Suppressor macrophage treated with lipopolysaccharide for 4 hours (primary cell): ENCODE measurements at places on chromosomes 12 and 14.
A peak's percentile ranks its signal among the peaks of the same experiment; 100 is the strongest.

DNA sequence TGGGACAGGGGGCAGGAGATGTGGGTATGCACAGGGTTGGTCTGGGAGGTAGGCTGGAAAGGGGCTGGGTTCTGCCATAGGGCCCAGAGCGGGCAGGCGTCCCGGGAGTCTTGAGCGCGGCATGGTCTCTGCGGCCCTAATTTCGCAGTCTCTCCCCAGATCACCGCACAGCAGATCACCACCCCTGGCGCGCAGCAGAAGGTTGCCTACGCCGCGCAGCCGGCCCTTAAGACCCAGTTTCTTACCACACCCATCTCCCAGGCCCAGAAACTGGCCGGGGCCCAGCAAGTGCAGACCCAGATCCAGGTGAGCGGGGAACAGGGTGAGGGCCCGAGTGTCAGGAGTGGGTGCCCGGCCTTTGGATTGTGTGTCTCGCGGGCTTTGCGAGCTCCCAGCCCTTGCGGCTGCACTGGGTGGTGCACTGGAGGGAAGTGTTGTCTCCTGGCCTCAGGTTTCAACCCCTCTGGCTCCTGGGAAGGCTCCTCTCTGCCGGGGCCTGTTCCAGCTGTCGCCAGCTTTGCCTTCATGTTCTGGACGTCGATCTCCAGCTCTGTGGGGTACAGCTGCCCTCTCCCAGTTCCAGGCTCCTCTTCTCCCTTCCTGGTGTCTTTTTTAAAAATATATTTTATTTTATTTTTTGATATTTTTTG, 74.7 kb downstream of the DDX51 start:
- no peak for DNase-seq

GRCh38 chr14:22606380-22606779, 8.3 kb downstream of the ABHD4 start:
- DNase-seq, result no peak

DNA sequence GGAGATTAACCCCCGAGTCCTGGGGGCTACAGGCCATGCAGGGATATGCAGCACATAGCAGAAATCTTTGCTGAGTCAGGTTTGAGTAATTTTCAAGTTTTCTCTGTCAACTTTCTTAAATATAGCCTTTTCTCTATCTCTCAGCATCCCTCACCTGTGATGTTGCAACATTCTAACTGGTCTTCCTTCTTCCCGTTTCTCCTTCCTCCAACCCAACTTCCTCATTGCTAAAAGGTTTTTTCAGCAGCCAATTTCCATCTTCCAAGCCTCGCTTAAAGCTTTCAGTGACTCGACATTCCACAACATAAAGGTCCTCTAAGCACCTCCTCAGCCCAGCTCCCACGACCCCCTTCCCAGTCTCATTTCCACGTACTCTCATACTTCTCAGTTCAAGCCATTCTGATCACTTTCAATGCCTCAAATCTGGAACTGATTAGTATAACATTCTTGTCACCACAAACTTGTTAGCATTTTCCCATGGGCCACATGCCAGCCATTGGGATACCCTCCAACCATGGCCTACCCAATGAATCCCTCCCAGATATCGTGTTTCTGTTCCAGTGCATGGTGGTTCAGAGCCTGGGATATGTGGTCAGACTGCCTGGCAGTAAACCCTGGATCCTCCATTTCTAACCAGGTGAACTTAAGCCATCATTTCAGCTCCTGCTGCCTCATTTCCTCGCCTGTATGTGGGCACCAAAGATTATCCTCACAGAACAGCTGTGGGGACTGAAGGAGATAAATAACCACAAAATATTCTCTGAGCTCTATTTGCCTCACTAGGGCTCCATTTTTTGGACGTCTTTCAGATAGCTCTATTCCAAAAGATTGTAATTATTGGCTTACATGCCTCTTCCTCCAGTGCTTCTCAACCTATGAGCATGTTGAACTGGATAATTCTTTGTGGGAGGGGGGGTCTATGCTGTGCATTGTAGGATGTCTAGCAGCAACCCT, 65.8 kb downstream of the KCNK10 start:
- no peak for DNase-seq

- no peak for DNase-seq
Measured at GRCh38 chr12:132869551-132869950, 17.9 kb downstream of the CHFR start.

DNA sequence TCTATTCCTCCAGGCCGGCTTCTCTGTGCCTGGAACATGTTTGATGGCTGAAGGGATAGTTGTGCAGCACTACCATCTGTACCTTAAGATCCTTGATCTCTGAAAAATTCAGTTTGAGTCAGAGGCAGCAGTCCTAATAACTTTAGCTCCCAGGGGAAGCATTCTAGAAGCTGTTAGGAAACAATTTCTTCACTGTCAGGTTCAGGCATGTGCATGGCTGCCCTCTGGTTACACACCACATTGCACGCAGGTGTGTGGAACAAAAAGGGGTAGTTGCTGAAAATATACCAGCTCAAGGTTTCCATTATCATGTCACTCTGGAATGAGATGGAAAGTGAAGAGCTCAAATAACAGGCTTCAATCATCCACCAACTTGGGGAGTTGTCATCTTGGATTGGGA, 80.1 kb downstream of the CHST11 start:
- DNase-seq, result no peak

GRCh38 chr14:60977847-60978246, 3.0 kb downstream of the TRMT5 start:
- DNase-seq, result no peak

GRCh38 chr14:68719634-68720384, 73.1 kb downstream of the ZFP36L1 start:
- no peak for DNase-seq

- peak; percentile 1 for DNase-seq
Measured at GRCh38 chr12:45872446-45872845, 117.9 kb downstream of the SCAF11 start.

DNA sequence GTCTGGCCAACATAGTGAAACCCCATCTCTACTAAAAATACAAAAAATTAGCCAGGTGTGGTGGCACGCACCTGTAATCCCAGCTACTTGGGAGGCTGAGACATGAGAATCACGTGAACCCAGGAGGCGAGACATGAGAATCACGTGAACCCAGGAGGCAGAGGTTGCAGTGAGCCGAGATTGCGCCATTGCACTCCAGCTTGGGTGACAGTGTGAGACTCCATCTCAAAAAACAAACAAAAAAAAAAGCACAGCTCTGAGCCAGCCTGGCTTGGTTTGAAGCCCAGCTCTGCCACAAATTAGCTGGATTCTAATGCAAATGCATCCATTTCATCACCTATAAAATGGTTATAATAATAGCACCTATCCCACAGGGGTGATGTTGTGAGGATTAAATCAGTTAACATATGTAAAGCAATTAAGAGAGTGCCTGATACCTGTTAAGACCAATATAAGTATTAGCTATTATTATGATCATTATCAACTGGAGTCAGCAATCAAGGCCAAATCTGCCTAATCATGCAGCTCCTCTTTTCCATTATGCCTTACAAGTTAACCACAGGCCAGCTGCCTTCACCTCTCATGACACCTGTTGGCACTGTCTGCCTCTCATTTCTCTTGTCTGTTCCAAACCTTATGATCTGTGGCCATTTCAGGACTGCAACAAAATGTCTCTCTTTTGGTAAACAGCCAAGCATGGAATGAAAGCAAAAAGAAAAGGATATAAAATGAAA, 2.1 kb downstream of the GNPTAB start:
- no peak for DNase-seq

GRCh38 chr12:76563061-76563460, 3.5 kb upstream of the OSBPL8 start:
- DNase-seq, result no peak

GRCh38 chr12:114921781-114922180, 237.8 kb upstream of the TBX3 start:
- DNase-seq, result no peak

GRCh38 chr12:117202033-117202432, 11.8 kb upstream of the FBXO21 start:
- DNase-seq, result no peak

DNA sequence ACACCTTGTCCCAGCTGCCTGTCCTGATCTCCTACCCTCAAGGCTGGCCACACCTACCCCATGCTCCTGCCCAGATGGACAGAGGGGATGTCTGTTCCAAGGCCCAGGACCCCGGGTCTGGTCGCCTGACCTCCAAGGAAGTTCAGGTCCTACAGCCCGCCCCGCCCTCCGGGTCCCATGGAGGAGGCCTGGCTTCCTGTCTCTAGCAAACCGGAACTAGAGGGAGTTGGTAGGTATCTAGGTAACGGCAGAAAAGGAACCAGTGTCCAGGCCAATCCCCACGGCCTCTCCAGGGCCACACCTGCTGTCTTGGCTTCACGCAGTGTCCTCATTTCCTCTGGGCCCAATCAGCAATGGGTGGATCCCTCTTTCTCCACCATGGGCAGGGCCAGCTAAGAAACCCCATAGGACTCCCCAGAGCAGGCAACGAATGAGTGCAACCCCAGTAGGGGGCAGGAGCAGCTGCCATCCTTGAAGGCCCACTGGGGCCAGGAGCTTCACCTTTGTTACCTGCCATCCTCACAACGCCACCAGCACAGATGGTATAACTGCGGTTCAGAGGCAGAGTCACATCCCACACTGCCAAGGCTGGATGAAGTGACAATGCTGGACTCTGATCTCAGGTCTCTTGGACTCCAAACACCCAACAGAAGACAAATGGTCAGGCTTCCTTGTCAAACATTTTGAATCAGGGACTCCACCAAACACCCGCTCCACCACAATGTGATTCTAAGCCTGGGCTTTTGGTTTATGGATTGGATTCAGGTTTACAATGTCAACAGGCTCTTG, 25.1 kb upstream of the RPLP0 start:
- no peak for DNase-seq

DNA sequence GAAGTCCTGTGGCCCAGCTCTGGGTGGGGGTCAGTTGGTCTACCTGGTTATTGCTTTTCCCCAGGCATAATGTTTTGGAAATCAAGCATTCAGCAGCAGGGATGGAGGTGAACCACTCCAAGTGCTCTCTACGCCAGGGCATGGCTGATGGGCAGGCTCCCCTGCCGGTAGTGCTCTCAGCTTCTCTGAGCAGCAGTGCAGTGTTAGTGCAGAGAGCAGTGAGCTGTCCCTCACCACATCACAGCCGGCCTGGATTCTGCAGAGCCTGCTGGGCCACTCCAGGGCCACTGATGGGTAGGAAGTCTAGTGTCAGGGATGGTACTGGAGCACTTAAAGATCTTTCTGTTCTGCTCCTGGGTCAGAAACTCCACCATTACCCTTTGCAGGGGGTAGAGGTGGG, 151.1 kb downstream of the CALM1 start:
- DNase-seq, result no peak

DNA sequence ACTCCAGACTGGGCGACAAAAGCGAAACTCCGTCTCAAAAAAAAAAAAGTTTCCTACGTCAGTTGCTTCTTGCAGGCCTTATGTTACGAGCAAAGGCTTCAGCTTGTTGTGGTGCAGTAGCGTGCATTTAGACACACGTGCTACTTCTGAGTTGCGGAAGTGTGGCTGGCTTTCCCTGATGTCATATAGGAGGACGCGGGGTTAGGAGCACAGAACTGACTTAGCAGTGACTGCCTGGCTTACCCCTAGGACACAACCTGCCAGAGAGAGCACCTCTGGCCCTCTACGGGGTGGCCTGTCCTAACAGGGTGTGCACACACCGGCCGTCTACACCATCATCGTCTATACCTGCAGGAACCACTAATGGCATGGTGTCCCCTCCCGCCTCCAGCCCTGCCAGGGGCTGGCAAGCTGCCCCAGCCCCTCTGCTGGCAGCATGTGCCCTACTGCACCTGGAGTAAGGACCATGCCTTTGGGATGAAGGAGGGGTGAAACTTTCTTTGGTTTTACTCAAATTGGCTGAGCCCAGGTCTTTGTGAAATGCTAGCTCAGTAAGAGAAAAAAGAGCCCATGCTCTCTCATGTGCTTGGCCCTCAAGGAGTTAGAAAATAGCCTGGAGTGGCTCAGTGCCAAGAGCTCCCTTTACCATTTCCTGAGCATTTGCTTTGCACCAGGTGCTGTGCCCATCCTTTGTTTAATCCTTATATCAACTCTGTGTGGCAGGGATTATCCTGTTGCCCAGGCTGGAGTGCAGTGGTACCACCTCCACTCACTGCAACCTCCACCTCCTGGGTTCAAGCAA, 1.7 kb upstream of the GPR68 start:
- no peak for DNase-seq

DNA sequence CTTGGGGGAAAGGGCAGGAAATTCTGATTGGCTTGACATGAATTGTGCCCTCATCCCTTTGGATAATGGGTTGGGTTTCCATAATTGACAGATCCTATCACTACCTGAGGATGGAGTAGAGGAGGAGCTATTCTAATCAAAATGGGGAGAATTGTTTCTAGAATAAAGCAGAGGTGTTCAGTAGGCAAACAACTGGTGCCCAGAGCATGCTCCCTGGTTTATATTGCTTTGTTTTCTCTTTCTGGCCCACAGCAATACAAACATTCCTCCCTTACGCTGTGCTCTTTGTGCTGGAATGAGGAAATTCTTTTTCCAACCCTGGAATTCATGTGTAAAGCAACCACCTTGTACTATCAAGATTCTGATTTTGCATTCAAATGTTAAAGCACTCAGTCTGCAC, 147.4 kb downstream of the RASSF9 start:
- DNase-seq, result no peak

GRCh38 chr12:15716581-15716980, 72.6 kb downstream of the EPS8 start:
- peak; percentile 54 for DNase-seq

DNA sequence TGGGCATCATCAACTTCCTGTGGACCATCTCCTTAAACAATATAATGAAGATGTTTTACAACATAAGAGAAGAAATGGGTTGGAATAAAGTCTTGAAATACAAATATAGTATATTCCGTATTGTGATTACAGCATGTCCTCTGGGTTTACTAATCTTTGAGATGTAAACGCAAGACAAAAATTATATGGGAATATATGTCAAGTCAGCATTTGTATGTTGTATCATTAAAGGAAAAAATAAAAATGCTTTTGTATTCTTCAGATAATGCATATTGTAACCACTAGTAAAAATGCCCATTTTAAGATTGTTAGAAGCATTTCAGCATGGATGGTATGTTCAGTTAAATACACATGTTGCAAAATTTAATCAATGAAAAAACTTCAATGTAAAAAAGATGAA, 893.3 kb downstream of the FLRT2 start:
- no peak for DNase-seq

- no peak for DNase-seq
Measured at GRCh38 chr12:98385641-98386040, 129.7 kb upstream of the TMPO start.

DNA sequence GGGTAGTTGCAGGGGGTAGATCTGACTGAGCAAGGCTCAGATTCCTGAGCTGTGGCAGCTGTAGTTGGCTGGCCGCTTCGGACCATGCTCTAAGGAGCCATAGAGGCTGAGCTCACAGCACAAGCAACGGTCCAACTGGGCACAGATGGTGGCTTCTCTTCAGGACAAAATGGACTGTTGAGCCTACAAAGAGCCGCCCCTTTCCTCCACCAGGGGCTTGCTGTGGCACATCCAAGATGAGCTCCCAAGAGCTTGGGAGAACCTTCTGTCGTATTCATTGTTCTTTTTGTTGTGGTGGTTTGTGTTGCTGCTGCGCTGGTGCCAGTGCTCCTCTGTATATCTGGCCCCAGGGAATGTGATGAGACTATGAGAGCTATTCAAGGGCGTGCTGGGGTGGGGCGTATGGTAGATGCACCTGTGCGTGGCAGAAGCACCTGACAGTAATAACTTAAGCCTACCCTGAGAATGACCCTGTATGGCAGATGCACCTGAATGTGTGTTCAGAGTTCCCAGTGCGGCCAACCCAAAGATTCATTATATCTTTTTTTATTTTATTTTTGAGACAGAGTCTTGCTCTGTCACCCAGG, 17.8 kb upstream of the LGALS3 start:
- no peak for DNase-seq

- no peak for DNase-seq
Measured at GRCh38 chr12:121337416-121337815, 14.8 kb downstream of the ANAPC5 start.
